ENCODE measurements at places on chromosomes 6 and 20.

DNA sequence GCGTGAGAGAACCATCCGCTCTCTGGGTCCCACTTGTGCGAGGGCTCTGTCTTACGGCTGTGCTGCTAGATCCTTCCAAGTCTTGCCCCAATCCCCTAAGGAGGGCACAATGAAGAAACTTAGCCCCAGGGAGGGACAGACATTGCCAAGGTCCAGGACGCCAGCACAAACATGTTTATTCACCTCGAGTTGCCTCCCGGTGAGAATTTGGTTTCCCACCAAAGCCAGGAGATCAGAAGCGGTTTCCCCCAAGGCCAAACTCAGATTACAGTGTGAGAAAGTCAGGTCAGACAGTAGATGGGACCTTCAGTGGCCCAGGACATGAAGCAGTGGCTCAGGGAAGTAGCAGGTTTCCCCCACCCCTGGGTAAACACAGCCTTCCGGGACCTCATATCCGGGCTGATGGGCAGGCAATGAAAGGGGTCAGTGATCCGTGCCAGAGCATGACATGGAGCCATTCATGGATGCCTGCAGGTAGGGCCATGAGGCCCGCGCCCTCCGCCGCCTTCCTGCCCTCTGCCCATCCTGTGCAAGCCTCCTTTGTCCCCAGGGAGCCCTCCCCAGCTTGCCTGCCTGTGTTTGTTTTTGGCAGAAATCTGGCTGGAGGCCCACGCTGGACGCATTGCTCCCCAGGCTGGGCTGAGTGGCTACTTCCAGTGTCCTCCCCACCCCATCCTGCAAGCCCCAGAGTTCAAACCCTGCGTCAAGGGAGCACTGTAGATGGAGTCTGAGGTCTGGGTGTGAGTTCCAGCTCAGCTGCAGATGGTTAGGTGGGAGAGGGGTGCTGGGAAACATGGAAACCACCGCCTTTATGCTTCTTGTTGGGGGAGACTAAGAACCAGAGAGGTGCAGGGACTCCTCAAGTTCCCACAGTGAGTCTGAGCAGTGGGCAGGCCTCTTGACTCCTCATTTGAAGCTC, 2.0 kb downstream of the BPIFB2 start:
- no peak for DNase-seq

- DNase-seq: no peak
Measured at GRCh38 chr6:32844839-32845383, 1.1 kb upstream of the PSMB8 start.

- DNase-seq: no peak
Measured at GRCh38 chr6:50902260-50902659, 83.6 kb downstream of the TFAP2B start.

- DNase-seq: no peak
Measured at GRCh38 chr6:162069995-162070394, 657.6 kb downstream of the PRKN start.

DNA sequence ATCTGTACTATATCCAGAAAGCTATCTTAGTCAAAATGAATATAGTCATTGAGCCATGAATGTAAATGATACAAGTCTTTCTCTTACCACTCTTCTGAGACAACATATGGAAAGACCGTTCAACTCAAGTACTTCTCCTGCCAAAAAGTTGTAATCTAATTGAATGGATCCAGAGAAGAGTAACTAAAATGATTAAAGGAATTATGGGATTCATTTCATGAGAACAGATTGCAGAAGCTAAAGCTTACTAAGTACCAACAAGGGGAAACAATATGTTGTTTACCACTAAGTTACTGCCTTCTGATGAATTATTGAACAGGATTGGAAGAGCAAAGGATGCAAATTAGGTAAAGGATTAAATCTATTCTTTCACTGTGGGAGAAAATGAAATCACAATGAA, 2.0 kb upstream of the LGSN start:
- no peak for DNase-seq

DNA sequence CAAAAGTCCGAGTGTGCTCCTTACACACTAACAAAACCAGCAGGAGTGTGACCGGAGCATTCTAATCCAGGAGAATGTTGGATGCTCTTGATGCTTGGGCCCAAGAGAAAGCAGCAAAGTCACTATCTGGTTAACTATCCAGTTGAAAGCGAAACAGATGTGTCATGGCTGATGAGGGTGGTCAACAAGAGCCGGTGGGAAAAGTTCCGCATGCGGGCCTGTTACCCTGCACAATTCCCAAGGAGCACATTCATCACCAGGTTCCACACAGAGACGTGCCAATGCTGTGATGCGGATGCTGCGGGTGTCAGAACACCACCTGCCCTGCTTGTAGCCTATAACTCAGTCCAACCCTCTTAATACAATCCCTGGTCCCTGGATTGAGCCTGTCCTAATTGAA, 38.7 kb downstream of the IL20RA start:
- DNase-seq: no peak

- DNase-seq: no peak
Measured at GRCh38 chr6:153858529-153858928, 180.5 kb upstream of the OPRM1 start.

Measured in NCI-H460 (cell line).